Activated CD4-positive, alpha-beta T cell treated with anti-CD3 and anti-CD28 coated beads, Interleukin-2, amount 50 U/mL, for 16 hours (primary cell): ENCODE measurements at places on chromosomes 1 and 21.

DNA sequence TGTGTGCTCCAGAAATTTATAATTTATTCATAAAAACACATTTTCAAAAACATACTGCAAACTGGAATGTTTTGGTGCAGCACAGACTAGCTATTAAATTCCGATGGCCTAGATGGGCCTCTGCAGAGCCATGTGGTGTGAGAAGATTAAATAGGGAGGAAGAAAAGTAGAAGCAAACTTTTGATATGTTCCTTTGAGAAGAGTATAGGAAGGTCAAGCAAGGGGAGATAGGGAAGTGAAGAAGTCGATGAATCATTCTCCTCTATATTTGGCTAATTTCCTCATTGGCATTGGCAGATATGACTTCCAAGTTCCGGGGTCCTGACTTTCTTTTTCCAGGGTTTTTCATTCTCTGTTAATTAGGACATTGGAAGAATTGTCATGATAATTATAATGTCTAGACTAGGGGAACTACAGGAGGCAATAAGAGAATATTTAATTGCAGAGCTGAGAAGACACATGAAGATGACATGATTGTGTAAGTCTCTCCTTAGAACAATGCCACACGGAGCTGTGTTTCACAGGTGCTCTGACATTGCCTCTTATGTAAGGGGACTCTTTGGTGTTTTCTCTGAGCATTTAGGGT, 19.3 kb upstream of the ZNF326 start:
- DNase-seq, result no peak

- peak; percentile 11 for DNase-seq
These were observed 776 bp downstream of the KDM1A start for GRCh38 chr1:23019863-23020625.

DNA sequence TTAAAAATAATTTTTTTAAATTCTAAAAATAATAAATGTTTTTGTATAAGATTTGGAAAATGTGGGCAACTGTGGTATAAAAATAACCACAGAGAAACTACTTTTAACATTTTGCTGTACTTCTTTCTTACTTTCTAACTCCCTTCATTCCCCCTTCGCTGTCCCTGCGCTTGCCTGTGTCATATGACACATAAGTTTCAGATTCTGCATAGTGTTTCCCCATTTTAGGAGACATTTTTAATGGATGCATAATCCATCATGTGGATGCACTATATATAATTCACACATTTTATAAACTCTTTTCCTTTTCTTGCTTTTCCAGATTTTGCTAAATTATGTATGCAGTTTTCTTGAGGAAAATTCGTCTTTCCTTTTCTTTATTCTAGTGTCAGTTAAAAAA, 16.3 kb downstream of the ATG4C start:
- no peak for DNase-seq

GRCh38 chr1:175124861-175125260, 57.2 kb downstream of the TNN start:
- no peak for DNase-seq

DNA sequence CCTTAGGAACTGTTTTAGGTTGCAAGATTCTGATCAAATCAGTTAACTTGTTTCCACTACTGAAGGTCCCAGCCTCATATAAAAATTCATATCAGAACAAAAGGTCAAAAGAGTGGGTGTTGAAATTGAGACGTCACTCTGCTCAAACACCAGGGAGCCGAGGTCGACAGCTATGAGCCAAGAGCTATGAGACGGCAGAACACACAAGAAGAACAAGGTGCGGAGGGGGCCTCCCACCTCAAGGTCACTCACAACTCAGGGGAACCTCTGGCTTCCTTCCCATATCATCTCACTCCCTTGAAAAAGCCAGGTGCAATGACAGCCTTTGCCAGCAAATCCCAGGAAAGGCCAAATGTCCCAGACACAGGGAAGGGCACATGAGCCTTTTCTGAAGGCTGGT, 749 bp downstream of the SEC16B start:
- DNase-seq, result no peak

DNA sequence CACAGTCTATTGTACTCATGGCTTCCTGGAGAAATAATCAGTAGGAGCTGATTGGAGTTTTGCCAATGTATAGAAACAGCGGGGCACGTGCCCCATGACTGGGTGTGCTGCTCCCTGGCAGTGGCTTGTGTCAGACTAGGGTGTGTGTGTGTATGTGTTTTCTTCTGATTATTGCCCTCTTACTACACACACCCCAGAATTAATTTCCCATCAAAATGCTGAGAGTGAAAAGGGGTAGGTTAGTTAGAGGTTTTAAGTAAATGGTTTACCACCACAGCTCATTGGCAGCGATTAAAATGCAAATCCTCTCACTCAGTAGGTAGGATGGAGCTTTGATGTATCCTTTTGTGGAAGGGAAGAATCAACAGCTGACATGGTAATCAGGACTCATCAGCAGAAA, 29.9 kb downstream of the HHAT start:
- no peak for DNase-seq

- DNase-seq, result no peak
These were observed 17.4 kb downstream of the CCT8 start for GRCh38 chr21:29056005-29056404.

DNA sequence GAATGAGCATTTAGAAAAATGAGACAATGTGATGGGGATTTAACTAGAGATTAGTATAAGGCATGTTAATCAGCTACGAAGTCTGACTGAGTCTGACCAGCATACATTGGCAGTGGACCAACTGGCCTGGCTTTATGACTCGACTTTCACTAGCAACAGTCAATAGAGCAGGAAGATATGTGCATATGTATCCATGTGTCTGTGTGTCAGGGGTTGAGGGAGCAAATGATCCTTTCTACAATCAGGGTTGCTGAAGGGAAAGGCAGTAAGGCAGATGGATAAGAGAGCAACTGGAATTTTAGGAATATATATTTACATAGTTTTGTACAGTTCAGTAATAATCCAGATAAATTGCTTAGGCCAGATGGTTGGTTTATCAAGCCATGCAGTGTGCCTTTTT, 645.6 kb downstream of the PLA2G4A start:
- no peak for DNase-seq

GRCh38 chr1:212073490-212073889, 37.9 kb downstream of the DTL start:
- no peak for DNase-seq

- no peak for DNase-seq
These were observed 29.9 kb upstream of the CAMSAP2 start for GRCh38 chr1:200708769-200709168.

DNA sequence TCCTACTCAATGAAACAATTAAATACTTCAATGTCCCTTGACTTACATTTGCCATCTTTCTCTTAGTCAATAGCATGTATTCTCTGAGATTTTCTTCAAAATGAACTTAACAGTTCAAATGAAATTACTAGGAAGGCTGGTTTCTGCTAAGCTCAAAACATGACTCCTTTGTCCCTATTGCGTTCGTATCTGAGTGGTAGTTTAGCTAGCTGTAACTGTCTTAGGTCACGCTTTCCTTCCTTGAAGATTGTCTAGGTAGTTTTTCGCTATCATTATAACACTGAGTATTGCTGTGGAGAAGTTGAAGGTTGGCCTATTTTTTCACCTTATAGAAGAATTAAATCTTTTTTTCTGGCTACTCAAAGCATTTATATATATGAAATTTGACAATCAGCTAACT, 1535.2 kb downstream of the PLA2G4A start:
- DNase-seq, result no peak

- DNase-seq, result no peak
These were observed 36.2 kb upstream of the DUSP10 start for GRCh38 chr1:221778125-221778524.

DNA sequence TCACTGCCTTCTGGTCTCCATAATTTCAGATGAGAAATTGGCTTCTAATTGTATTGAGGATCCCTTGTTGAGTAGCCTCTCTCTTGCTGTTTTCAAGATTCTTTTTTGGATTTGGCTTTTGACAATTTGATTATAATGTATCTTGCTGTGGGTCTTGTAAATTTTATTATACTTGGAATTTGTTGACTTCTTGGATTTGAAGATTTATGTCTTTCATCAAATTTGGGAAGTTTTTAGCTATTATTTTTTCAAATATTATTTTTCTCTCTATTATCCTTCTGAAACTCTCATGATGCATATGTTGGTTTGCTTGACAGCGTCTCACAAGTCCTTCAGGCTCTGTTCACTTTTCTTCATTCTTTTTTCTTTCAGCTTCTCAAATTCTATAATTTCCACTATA, 126.1 kb downstream of the C1orf94 start:
- no peak for DNase-seq

- no peak for DNase-seq
These were observed 84.0 kb upstream of the IVNS1ABP start for GRCh38 chr1:185401019-185401418.

- DNase-seq, result no peak
These were observed 2.6 kb upstream of the TNNI1 start for GRCh38 chr1:201424146-201424545.

DNA sequence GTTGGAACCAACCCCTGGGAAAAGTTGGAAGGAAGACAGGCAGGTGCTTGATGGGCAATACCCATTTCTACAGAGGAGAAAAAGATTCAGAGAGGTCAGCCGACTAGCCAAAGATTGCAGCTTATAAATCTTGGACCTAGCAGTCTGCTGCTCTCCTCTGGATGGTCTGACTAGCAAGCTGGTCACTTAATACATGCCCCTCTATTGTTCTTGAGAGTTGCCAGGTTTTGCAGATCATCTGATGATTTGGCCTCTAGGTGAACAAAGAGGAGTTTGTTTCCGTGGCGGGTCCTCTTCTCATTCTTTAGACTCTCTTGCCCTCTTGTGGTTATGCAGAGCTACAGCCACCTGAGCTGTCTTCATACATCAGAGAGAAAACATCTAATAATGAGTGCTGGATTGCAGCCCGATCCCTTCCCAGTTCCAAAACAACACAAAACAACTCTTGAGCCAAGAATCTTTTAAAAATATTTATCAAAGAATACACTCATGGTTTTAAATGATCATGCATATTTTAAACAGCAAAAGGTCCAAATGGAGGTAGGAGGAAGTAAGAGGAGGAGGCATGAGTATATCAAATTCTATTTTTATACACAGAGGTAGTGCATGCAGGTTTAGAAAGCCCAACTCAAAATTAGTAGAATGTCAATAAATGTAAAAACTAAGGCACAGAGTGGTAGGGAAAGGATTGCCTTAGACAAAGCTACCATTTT, 115.7 kb downstream of the SLC30A10 start:
- DNase-seq, result peak; percentile 48

- peak; percentile 27 for DNase-seq
These were observed 40.4 kb downstream of the UBR4 start for GRCh38 chr1:19169642-19170041.

DNA sequence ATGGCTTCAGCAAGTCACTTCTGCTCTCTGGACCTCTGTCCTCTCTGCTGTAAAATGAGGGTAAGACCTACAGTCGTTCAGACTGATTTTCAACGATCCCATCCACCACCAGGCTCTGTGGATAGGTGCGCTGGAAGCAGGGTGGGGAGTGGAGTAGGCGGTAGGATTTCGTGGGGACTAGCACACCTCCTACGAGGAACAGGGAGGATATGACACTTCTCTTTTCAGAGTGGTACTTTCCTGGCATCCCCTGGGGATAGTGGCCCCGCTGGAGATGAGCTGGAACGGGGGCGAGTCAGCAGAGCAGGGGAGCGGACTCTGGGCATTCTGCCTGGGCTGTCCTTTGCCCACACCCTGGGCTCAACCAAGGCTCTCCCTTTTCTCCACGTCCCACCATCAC, 17.7 kb downstream of the ETNK2 start:
- no peak for DNase-seq

DNA sequence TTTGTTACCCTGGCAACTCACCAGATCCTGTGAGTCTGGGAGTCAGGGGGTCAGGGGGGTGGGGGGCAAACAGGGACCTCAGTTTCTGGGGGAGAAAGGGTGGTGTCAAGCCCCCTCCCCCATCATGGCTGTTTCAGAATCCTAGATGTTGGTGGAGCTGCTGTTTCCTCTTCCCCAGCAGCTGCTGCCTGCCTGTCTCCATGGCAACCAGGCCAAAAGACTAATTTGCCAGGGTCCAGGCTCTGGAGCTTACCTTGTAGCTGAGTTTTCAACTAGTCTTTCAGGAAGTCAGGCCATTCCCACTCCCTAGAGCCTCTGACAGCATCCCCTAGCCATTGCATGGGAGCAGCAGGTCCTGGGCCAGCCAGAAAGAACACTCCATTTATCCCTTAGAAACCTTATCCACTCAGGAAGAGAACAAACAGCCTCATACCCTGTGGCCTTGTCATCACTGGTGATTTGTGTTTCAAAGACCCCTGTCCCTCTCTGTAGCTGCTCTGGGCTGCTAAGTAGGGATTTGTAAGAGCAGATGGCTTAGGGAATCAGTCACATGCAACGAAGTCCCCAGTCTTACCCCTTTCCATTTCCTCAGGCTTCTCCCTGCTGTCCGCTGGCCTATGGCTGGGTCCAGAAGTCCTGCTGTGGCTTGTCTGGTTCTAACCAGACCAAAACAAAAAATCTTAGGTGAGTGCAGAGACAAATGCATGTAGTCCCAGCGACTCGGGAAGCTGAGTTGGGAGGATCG, 21.5 kb upstream of the STMN1 start:
- no peak for DNase-seq

GRCh38 chr1:100671601-100672000, 47.9 kb upstream of the VCAM1 start:
- no peak for DNase-seq

- no peak for DNase-seq
These were observed 6.8 kb upstream of the ERO1B start for GRCh38 chr1:236288620-236288976.

DNA sequence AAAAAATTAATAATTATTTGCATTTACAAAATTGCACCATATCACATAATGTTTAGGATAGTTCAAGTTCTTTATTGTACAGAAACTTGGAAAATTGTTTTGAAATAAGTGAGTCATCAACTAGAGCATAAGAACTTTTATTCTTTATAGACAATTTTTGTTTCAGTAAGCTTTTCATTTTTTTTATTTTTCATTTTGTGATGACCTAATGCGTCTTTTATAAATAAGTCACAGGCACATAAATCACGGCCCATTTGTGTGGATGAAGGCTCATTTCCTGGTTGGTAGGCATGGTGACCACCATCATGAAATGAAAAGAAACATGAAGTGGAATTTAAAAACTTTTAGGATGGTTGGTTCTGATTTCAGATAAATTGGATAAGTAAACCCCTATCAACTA, 39.3 kb downstream of the SPAG17 start:
- no peak for DNase-seq

DNA sequence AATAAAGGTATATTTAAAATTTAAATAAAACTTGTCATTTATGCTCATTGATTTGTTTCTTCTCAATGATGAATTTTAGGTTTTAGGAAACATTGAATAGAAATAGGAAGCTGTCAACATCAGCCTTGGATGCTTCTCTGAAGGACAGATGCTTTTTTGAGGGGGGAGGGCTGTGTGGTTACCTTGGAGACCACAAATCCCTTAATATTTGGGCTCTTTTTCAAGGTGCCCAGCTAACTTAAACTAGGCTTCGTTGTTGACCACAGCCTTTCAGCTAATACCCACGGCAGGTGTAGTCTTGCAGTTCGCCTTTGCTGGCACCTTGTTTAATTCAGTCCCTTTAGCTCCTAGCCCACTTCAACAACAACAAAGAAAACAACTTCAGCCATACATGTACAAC, 22.5 kb downstream of the TENT5C start:
- no peak for DNase-seq

GRCh38 chr1:248779350-248779749, 23.8 kb upstream of the LYPD8 start:
- no peak for DNase-seq
